Sigmoid colon (tissue), 7 donors: ENCODE measurements at places on chromosomes 2 and 18. TPM values are rescaled to one million over a fixed set of nuclear protein-coding genes. Genes with fewer than 3 reads are reported as not detected.

DNA sequence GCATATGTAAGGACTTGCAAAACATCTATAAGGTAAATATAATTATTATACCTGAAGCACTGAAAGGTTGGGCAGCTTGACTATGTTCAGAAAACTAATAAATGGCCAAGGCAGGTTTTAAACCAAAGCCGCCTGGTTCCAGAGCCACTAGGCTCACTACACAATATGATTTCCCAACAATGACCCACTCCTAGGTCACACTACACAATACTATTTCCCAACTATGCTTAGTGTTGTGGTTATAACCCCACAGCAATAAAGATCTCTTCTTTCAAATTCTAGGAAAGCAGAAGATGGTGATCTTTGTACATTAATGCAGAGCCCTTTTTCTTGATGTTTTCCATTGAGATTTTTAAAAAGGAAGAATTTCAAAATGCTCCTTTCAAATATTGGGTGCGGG lies 180.4 kb downstream of the CYRIA start:
- no peak for DNase-seq

Gene VWA3B
- not detected for total RNA-seq

Gene PAX8
- not detected for total RNA-seq

DNA sequence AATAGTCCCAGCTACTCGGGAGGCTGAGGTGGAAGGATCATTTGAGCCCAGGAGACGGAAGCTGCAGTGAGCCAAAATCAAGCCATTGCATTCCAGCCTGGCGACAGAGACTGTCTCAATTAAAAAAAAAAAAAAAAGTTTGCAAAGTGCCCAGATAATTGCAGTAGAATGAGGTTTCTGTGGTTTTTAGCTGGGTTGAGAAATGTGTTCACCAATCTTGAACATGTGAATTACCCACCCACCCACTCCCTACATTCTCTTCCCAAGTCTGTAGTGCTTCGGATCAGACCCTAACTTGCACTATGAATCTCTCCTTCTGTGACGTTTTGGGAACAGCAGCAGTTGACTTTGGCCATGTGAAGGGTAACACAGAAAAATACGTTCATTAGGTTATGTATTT lies 247.3 kb downstream of the PTGR3 start:
- no peak for DNase-seq

DNA sequence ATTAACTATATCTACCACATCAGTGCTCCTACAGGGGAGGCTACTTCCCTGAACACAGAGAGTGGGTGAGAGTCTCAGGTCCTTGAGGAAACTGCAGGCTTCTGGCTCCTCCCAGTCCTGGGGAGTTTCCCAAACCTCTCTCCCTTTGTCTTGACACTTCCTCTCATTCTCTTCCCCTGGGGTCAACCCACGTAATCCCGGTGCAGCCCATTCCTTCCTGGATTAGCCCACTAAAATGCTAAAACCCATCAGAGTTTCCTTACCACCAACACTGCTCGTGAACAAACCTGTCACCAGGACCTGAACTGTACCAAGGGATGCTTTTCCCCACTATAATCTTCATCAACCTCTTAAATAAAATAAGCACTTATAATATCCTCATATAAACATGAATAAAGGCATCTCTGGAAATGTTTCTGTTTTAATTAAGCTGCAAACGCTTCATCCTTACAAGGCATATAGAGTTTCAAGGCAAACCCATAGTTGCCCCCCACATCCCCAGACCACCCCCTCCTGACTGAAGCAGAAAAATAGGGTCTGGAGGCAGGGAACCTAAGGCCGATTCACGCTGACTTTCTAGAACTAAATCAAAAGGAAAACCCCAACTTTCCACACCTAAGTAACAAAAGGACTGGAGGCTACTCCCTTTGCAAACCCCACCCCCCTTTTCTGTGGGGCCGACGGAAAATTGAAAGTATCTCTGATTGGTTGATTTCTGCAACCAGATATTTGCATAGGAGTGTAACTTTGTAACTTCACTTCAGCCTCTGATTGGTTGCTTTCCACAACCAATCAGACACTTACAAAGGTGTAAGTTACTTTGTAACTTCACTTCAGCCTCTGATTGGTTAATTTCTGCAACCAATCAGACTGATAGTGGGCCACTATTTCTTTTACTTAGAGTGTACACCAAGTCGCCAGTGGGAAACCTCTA lies 19.0 kb downstream of the TMSB10 start:
- peak; percentile 36 for DNase-seq

Gene SLC14A1
- 1.3 TPM for total RNA-seq

Gene REEP1
- 61.7 TPM for total RNA-seq

Gene AFF3
- 18.9 TPM for total RNA-seq

Gene MC5R
- total RNA-seq: not detected

Gene MARCHF4
- total RNA-seq: 0.14 TPM

DNA sequence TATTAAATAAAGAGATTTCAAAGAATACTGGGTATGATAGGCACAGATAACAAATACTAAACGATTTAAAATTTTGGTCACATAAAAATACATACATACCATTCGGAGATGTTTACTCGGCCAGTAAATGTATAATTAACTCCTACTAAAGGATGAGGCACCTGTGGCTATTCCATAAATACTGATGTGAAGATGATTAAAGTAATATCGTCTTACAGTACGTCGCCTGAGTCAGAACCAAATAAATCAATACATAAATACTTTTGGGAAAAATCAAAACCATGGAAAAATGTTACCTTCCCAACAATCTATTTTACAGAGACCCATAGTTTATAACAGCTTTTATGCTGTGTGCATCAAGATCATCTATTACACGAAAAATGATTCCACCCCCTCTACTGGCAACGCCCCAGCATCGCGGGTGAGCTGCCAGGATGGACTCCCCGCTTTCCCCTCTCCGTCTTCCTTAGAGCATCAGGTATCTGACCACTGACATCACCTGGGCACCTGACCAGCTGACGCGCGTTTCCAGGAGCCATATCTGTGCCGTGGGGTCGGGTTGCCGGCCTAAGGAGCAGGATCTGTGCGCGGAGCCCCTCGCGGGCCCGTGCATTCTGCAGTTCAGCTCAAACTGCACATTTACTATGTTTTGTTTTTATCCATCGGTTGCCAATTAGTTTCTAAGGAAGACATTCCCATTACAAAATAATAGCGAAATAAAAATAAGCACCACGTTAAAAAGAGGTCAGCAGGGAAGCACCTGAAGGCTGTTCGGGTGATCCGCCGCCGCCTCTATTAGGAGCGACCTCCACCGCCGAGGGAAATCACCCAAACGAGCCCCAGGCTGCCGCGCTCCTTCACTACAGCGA lies 901 bp downstream of the ICA1L start:
- peak; percentile 83 for DNase-seq

DNA sequence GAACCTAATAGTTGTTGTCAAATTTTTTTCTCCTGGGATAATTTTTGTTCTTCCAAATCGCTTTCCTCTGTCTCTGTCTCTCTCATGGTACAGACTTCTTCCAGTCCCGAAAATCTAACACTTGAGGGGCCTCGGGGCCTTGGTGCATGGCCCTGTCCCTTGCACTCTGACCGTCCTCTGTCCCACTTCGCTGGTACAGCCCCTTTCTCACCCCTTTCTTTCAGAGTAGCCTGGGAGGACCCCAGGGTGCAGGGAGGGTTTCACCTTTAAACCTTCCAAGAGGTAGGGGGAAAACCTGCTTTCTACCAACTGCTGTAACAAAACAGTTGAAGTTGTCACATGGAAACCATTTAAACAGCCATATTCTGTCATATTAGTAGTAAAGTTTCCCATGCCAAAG lies 22.2 kb upstream of the FAHD2A start:
- peak; percentile 27 for DNase-seq

Gene CNGA3
- total RNA-seq: 3.6 TPM

GRCh38 chr2:240151477-240152031 lies 11.1 kb upstream of the OTOS start:
- DNase-seq: no peak

DNA sequence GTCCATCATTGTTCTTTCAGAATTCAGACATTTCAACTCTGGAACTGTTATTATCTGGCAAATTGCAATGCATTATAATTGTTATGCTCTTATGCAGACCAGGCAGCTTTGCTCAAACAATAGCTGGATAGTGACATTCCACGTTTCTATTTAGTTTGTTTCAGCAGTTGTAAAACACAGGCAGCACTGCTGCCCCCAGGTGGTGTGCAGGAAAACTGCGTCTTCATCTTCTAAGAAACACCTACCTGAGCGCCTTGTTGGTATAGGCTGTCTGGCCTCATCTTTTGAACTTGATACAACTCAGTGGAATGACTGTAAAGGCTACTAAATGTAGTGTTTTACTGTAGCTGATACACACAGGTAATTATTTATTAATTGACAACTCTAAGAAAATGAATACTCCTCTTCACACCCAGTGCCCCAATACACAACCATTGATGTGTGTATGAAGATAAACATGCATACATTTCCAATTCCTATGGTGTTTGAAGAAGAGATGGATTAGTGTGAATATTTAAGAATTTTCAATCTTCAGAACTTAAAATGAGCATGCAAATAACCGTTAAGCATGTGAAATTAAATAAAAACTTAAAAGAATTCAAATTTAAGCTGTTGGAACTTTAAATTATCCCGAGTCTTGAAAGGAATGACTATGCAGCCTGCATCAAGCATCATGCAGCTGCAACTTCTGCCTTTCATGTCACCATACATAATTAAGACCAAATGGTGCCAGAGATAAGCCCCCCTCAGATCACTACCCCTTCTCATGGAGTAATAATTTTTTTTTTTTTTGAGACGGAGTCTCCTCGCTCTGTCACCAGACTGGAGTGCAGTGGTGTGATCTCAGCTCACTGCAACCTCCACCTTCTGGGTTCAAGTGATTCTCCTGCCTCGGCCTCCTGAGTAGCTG lies 85.6 kb downstream of the CD8B2 start:
- no peak for DNase-seq

Gene ZDBF2
- total RNA-seq: 14.0 TPM

Gene ID2
- total RNA-seq: 605 TPM

GRCh38 chr2:201151127-201151981 lies 31.6 kb upstream of the CASP10 start:
- DNase-seq: no peak

Gene DLGAP1
- 2.1 TPM for total RNA-seq

DNA sequence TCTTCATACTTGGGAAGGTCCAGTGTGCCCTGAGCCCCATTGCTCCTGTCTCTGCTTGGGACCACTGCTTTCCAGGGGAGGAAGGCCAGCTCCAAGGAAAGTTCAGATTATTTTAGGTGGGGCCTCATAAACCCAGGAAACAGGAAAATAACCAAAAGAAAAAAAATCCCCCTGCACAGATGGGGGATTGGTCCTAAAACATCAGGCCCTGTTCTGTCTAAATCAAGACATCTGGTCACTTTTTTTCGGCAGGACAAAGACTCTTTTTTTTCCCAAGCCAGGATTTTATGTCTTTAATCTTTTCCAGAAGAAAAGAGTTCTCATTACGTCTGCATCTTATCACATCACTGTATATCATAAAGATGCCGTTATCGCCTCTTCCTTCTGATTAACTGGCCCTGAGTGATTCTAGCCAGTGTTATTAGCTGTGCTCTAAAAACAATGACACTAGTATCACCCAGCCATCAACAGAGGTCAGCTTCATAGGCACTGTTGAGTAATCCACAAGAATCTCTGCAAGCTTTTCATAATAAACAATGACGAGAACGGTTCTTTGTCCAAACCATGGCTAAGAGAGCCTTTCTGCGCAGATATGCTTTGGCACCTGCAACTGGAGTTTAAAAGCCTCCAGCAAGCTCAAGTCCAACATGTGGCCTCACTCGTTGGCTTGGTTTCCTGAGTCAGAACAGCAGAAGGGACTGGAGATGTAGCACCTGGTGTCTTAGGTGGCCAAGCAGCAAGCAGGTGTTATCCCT lies 138.2 kb downstream of the VAPA start:
- peak; percentile 96 for DNase-seq
